ENCODE measurements at places on chromosomes 12 and 14. TPM values are rescaled to one million over a fixed set of nuclear protein-coding genes. Genes with fewer than 3 reads are reported as not detected.

Gene TAS2R8
- total RNA-seq = not detected

Gene HOMEZ
- total RNA-seq = 11.6 TPM

Gene NINJ2
- not detected for total RNA-seq

Gene WNT1
- total RNA-seq = not detected
